Stimulated activated CD8-positive, alpha-beta memory T cell treated with anti-CD3 and anti-CD28 coated beads, Interleukin-4, amount 100 ng/mL, for 1 hour (primary cell): ENCODE measurements at places on chromosomes 2 and 18.

DNA sequence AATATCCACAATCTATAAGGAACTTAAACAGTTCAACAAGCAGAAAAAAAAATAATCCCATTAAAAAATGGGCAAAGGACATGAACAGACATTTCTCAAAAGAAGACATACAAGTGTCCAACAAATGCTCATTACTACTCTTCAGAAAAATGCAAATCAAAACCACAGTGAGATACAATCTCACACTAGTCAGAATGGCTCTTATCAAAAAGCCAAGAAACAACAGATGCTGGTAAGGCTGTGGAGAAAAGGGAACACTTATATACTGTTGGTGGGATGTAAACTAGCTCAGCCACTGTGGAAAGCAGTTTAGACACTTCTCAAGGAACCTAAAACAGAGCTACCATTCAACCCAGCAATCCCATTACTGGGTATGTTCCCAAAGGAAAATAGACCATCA is 7.2 kb upstream of the CRYGB start:
- no peak for DNase-seq

DNA sequence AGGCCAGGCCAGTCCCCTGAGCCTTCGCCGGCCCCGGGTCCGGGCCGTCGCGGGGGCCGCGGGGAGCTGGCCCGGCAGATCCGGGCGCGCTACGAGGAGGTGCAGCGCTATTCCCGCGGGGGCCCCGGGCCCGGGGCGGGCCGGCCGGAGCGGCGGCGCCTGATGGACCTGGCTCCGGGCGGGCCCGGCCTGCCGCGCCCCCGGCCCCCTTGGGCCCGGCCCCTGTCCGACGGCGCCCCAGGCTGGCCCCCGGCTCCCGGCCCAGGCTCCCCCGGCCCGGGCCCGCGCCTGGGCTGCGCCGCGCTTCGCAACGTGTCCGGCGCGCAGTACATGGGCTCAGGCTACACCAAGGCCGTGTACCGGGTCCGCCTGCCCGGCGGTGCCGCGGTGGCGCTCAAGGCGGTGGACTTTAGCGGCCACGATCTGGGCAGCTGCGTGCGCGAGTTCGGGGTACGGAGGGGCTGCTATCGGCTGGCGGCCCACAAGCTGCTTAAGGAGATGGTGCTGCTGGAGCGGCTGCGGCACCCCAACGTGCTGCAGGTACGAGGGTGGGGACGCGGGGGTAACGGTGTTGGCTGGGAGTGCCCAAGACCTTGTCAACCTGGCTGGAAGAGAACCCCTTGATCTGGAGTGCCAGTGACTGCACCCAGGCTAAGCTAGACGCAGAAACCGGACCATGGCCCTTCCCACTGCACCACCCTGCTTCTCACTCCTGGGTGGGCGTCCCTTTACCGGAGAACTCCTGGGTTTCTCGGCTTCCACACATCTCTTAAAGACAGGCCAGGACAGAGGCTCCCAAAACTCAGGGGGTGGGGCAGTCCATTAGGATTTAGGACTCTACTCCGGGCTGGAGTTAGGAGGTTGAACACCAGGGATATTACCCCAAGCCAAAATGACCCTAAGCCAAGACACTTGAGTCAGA is 739 bp downstream of the PKDCC start:
- no peak for DNase-seq

DNA sequence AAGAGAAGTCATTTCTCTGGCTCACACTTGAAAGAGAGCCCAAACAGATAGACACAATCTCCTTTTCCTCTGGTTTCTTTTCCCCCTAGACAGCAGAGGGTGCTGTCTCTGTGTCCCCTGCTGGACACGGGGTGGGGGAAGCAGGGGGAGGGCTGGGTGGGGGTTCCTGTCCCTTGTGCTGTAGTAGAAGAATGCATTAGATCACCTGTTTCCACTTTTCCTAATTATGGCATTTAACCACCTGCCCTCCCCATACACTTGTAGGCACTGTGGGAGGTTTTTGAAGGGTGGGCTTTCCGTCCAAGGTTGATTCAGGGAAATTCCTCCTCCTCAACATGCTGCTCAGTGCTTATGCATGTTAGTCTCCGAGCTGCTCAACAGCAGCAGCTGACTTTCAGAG is 206.2 kb upstream of the EPAS1 start:
- DNase-seq, result no peak

GRCh38 chr2:196409376-196409775 is 230.1 kb upstream of the CCDC150 start:
- no peak for DNase-seq

DNA sequence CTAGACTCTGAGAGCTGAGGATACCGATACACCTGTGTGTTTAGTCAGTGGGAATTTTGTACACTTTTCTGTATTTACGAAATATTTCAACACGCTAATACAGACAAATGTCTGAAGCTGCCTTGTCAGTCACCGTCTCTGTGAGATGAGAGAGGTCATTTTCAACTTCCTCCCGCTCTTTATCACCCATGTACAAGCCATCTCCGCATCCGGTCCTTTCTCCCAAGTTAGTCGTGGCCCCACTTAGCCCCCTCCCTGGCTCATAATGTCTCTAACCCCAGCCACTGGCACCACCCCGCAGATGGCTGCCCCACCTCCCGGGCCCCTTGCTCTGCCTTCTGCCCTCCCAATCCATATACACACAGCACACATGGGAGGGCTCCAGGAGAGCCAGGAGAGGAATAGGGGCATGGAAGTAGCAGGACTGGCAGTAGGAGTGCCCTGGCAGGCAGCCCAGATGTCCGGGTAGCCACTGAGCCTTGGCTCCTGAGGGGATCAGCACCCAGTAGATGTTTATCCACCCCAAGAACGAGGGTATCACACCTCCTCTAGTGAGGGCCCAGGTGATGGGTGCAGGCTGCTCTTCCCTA is 2.0 kb upstream of the RUFY4 start:
- DNase-seq, result no peak

- DNase-seq, result no peak
These were observed 169.2 kb upstream of the NABP1 start for GRCh38 chr2:191508738-191509137.

DNA sequence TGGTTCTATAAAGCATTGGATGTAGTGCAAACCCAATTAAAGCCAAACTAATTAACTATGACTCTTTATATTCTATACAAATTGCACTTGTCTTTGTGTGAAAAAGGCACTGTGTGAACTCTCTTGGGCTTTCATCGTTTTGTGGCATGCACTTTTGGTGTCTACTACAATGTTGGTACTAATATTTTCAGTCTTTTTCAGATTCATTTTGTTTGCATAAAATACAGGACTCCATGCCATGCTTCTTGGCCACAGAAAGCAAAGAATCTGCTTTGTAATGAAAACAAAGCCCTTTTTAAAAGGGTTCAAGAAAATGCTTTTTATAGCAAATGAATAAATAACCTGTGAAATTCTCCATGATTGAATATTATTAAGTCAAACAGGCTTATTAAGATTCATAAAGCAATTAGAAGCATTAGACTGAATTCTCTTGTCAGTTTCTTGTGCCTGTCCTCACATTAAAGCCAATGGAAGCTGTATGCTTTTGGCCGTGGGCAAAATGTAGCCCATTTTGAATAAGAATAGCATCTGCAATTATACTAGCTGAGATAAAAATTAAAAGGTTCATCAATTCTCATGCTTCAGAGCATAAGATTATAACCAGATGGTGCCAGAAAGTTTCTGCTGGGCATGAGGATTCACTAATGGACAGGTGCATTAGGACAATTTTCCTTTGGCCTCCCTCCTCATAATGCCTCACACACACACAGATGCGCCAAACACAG is 1665.2 kb downstream of the SUCLG1 start:
- no peak for DNase-seq

- no peak for DNase-seq
These were observed 53.9 kb downstream of the SPATS2L start for GRCh38 chr2:200360364-200360763.

DNA sequence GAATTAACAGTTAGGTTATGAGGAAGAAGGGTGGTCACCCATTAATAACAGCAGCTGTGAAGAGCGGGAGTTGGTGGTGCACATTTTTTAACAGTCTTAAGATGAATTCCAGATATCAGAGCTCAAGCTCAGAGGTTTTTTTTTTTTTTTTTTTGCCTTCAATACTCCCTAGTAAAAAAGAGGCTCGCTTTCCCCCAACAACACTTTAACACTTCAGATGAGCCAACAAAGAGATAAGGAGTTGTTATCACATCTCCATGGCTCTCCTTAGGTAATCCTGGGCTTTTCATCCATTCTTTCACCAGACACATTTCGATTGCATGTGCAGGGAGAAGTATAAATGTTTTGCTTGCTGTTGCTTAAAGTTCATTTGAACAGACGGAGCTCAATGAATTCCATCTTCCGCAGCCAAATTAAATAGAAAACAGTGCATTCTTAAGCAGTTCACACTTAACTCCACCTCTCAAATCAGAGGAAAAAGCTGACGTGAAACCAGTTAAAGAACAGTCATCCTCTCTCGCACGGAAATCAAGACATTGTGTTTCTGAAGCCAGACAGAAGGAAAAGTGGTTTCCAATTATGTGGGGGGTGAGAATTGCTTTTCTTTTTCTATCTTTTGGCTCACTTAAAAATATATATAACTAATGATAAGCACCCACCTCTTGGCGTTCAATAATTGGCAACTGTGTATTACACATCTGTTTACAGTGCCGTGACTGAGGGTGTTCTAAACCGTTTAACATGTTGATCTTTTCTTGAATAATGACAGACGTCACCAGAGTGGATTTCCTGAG is 118.2 kb downstream of the ZNF521 start:
- no peak for DNase-seq

- DNase-seq, result no peak
These were observed 1778.9 kb upstream of the CELF4 start for GRCh38 chr18:39344487-39344886.

DNA sequence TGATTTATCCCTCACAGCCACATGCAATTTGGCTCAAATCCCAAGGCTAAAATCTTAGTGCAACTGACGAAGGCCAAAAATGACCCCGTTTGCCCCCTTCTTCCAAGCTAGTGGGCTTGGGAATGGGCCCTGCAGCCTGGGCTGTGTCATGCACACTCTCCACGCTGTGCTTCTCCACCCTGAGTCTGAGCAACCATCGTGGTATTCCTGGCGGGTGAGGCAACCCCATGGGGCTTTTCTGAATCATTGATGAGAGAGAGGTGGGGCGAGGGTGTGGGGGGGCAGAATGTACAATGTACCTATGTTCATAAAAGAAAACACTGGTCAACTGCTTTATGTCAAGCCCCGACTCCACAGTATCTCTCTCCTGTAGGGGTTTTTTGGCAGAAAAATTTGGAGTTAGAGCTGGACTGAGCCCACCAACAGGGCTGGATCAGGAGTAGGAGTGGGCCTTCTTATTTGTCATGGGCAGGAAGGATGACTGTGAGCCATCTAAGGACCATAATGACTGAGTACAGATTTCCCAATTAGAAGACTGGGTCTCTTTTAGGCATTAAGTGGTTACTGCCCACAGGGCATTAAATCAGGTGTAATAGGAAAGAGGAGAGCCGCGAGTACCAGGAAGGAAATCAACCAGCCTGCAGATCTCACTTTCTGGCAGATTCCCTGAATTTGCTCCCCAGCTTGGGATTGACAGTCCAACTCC is 8.9 kb downstream of the SULT1C2 start:
- no peak for DNase-seq

DNA sequence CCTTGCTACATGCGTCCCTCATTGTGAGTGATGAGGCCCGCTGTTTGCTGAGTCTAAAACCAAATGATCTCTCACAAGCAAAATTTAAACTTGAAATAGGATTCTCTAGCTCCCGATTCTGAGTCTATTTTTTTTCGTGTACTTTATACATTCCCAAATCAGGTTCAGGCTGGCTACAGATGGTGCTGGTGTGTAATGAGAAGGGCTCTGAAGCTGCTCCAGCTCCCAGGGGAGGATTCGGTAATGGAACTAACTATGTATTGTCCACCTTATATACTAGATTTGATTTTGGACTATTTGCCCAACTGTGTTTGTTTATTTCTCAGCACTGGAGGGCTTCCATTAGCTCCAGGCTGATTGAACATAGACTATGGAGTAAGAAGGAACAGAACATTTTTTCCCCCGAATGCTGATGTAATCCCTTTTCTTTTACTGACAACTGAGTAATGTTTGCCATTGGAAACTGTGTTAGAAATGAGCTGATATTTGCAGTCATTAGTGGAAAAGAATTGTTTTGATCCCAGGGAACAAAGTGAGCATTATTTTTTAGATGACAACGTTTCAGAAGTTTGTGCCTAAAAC is 274.0 kb upstream of the FIGN start:
- no peak for DNase-seq

DNA sequence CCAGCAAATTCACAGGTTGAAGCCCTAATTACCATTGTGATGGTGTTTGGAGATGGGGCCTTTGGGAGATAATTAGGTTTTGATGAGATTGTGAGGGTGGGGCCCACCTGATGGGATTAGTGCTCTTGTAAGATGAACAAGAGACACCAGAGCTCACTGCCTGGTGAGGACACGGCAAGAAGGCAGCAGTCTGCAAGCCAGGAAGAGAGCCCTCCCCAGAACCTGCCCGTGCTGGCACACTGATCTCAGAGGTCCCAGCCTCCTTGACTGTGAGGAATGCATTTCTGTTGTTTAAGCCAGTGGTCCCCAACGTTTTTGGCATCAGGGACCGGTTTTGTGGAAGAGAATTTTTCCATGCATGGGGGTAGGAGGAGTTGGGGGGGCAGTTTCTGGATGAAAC is 240.7 kb downstream of the KLHL29 start:
- DNase-seq, result no peak
